ENCODE measurements at places on chromosomes 6 and 20. TPM values are rescaled to one million over a fixed set of nuclear protein-coding genes. Genes with fewer than 3 reads are reported as not detected.

DNA sequence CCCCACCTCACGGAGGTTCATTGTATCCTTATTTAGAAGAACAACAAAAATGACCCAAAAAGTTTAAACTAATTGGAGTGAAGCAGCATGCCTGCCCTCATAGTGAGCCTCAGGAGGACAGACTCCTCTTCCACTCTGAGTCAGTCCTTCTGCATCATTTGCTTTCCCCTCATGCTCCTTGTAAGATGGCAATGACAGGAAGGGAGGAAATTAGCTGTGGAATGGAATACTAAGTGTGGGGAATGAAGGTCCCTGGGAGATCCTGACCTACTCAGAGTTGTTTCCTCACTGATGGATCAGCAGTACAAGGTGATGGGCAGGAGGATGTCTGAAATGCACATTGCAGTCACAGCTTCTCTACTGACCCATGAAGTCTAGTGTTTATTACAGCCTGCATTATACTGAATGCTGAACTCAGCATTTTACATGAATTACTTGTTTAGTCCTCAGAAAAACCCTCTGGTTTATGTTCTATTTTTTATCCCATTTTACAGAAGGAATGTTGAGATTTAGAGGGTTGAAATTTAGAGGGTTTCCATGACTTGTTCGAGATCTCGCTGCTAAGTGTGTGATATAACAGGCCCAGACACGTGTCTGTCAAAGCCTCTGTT is 212.0 kb upstream of the PCSK2 start:
- no peaks in the 10 kb centered on the region for H3K36me3 ChIP-seq
- H3K27ac ChIP-seq: no peak overlapping the region

DNA sequence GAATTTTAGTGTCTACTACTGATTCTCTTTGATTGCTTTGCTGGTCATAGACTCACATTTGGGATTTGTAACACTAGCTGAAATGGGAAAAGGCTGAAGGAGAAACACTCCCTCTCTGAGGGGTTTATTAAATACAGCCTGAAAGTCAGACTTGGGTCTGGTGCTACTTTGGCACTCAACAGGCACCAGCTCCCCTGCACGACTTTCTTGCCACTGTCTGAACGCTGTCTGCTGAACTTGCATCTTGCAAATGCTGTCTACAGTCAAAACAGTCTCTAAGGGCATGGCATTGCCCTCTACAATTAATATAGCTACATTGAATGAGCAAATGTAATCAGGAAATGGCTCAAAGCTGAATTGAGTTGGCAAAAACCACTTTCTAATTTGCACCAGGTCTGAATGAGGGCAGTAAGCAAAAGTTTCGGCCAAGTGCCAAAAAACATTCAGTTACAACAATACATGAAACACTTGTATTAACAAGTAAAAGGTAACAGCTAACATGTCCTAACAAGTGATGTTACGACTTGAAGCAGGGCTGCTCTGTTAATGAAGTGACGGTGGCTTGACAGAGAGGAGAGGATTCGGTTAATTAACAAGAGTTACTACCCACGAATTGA is 119.5 kb downstream of the FOXC1 start:
- no peak overlapping the region for H3K27ac ChIP-seq
- no peaks in the 10 kb centered on the region for H3K4me1 ChIP-seq
- H3K4me3 ChIP-seq: no peak overlapping the region
- DNase-seq: no peak
- no peaks in the 10 kb centered on the region for H3K27me3 ChIP-seq

- H3K27me3 ChIP-seq: peaks cover 16% of the 10 kb centered on the region
- DNase-seq: no peak
- no peak overlapping the region for H3K27ac ChIP-seq
- H3K4me3 ChIP-seq: no peak overlapping the region
These were observed 63.9 kb upstream of the TENT5A start for GRCh38 chr6:81816380-81816779.

DNA sequence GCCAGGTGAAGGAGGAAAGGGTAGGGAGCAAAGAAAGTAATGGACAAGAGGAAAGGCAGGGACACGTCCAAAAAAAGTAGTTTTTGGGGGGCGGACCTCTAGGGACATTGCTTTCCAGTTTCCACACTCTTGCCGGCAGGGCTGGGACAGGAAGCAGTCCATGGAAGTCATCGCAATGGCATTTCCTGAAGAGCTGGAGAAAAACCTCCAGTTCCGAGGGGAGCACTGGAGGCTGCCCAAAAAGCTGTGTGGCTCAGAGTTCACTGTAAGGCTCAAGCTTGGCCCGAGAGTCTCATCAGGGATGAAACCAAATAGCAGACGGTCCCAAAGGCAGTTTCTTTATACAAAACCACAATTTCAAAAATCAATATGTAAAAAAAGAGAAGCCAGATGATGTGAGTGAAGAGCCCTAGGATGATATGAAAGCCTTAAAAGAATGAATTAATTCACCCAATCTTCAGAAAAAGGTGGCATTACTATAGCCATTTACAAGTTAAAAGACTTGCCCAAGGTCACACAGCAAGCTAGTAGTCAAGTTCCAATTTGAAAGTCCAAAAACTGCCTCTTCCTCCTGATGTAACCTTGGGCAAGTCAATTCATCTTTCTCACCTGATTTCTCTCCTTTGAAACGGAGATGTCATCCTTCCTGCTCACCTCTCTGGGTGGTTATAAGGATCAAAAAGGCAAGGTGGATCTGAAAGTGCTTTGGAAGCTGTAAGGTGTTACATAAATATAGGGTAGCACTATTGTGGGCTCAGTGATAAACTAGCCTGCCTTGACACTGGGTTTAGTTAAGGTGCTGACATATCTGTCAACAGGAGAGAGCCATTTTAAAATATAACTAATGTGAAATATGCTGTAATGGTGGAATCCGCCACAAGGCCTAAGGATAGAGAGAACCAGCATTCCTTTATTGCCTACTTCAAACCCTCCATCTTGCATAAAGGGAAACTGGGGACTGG is 9.1 kb downstream of the BCL2L1 start:
- peaks cover 96% of the 10 kb centered on the region for H3K36me3 ChIP-seq
- peak overlapping the region; percentile 97 for H3K4me3 ChIP-seq
- H3K27me3 ChIP-seq: no peaks in the 10 kb centered on the region
- no peak for DNase-seq
- H3K4me1 ChIP-seq: peaks cover 78% of the 10 kb centered on the region

GRCh38 chr6:43454290-43454695 is 1.1 kb downstream of the DLK2 start:
- H3K27ac ChIP-seq: no peak overlapping the region
- H3K27me3 ChIP-seq: peaks cover 20% of the 10 kb centered on the region
- H3K36me3 ChIP-seq: peaks cover 16% of the 10 kb centered on the region

DNA sequence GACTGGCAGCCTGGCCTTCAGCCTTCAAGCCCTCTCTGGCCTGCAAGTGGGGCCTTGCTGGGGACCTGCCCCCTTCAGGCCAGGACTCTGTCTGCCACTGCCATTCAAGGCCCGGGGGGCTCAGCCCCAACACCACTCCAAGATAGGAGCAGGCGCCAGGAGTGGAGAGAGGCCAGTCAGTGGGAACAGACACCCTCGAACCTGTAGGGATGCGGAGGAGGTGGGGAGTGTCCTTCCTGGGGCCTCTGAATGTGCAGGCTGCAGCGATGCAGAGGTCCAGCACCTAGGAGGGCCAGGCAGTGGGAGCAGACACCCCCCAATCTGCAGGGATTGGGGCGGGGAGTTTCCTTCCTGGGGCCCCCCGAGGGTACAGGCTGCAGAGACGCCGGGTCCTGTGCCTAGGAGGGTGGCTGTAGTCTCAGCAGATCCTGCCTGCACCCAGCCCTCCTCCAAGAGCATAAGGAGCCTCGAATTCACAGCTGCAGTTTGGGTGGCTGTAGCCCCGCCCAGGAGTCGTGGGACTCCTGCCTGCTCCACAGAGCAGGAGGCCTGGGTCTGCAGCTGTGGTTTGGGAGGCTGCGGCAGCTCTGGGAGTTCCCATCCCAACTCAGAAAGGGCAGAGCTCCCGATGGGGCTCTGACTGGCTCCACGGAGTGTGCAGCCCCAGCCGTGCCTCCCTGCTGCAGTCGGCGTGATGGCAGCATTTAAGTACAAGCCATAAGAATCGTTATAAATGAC is 33.1 kb downstream of the NR2E1 start:
- no peaks in the 10 kb centered on the region for H3K36me3 ChIP-seq
- H3K27me3 ChIP-seq: peaks cover 4% of the 10 kb centered on the region
- H3K4me3 ChIP-seq: no peak overlapping the region

DNA sequence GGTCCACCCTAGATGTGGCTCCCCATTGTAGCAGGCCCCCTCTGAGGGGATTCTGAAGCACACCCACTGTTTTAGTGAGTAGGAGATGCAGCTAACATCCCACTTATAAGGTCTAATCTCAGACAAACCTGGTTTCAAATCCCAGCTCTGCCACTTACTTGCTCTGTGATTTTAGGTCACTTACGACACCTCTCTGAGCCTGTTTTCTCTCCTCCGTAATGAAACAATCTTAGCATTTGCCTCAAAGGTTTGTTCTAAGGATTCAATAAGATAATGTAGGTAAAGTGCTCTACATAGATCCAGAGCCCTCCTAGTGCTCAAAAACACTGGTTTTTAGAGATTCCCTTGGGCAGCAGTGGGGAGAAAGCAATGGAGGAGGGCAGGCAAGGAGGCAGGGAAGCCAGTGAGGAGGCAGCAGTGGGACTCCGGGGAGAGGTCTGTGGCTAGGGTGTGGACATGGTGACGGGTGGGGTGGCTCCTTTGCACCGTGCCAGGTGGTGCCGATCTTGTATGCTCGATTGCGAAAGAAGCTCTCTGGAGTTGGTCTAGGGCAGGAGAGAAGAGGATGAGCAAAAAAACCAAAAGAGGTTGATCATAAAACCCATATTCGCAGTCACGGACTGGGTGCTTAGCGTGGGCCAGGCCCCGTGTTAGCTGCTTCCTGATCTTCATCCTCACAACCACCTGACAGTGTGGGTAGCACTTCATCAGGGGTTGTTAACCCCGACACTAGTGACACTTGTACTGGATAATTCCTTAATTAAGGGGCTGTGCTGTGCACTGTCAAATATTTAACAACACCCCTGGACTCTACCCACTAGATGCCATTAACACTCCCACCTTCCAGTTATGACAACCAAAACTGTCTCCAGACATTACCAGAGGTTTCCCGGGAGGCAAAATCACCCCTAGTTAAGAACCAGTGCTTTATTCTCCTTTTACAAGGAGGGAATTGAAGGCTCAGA is 16.8 kb upstream of the PTGIS start:
- H3K27me3 ChIP-seq: no peaks in the 10 kb centered on the region
- peak overlapping the region; percentile 62 for H3K27ac ChIP-seq

DNA sequence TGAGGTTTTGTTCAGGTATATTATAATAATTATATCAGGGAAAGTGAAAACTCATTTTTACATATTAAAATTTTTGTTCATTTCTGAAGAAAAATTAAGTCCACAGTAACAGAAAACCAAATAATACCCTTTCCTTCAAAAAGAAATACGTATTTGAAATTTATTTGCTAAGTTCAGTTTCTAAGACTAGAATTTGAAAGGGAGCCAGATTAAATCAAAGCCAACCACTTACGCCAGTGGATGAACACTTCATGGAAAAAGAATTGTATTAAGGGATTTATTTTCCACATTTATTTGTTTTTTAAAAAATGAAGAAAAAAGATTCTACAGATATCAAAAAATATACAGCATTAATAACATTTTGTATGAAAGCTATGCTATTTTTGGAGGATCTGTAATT is 654.4 kb downstream of the EYS start:
- no peak overlapping the region for H3K4me3 ChIP-seq
- H3K4me1 ChIP-seq: no peaks in the 10 kb centered on the region
- no peak for DNase-seq
- H3K36me3 ChIP-seq: no peaks in the 10 kb centered on the region
- no peaks in the 10 kb centered on the region for H3K27me3 ChIP-seq

DNA sequence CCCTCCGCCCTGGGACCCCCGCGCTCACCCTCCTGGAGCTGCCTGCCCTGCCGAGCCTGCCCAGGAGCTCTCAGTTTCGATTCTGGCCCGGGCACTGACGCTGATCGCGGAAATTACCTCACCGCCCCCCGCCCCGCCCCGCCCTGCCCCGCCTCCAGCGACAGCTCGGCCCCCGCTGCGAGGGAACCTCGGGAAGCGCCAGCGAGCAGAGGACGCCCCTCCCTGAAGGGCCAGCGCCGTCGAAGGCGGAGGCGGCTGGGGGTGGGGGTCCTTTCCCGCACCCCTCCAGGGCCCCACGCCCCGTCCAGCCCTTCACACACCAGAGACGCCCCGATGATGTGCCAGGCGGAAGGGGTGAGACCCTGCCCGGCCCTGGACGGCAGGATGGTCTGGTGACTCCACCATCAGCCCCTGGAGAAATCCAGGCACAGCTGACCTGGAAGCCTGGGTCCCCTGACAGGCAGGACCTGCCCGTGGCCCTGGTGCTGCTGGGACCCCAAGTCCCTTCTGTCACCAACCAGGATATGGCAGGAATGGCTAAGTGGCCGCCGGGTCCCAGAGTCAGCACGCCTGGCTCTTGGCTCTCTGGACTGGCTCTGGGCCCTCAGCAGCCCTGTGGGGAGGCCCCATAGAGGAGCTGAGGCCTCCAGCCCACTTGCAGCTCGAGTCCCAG is at the start of gene HELZ2:
Gene HELZ2, minus strand, starts transcription at position 84 of the 673 bp plus-strand sequence. CDS start 1,854 bp downstream, outside the sequence.
- peak; percentile 65 for DNase-seq
- H3K27me3 ChIP-seq: peaks cover 13% of the 10 kb centered on the region
- peaks cover 1% of the 10 kb centered on the region for H3K4me1 ChIP-seq

DNA sequence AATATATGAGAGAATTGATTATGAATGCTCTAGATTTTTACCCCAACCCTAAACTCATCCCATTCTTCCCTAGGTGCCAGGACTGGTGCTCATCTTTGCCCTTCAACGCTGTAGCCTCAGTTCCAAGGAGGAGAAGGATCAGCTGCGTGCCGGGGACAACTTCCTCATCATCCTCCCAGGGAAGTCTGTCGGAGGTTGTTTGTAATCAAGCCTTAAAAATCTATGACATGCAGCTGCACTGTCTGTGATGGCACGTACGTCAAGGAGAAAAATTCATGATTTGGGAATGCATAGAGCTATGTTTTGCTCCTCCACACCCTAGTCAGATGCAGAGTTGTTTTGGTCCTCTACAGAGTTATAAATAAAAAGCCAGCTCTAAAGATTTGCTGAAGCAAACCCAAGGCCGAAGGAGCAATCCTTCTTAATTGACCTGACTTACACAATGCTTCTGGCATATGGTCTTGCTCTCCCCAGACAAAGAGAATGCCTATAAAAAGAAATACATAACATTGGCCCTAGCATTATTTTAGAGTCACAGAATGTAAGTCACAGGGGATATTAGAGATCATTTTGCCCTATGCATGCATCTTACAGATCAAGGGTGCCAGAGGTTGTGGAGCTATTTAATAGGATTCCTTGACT is 244.2 kb downstream of the HIVEP2 start:
- no peak for DNase-seq
- no peak overlapping the region for H3K27ac ChIP-seq
- H3K36me3 ChIP-seq: no peaks in the 10 kb centered on the region
- H3K4me3 ChIP-seq: no peak overlapping the region
- H3K27me3 ChIP-seq: no peaks in the 10 kb centered on the region
- no peaks in the 10 kb centered on the region for H3K4me1 ChIP-seq

JARID2 gene
- 55.9 TPM for total RNA-seq

TPD52L2 gene
- total RNA-seq: 66.7 TPM

MYLK4 gene
- 0.23 TPM for total RNA-seq

EYA2 gene
- not detected for total RNA-seq

SAMD3 gene
- 3.2 TPM for total RNA-seq

CITED2 gene
- total RNA-seq: 43.6 TPM

Data from activated T-helper 2 cell treated with anti-CD3 and anti-CD28 coated beads, Interferon-gamma antibody, Interleukin-2, Interleukin-4, amounts not matched to agents 10 μg/mL and 5 μg/mL and 100 μg/mL, durations not matched to agents 14 hours and 24 hours and 36 hours (primary cell).